ENCODE measurements at places on chromosomes 4 and X.

DNA sequence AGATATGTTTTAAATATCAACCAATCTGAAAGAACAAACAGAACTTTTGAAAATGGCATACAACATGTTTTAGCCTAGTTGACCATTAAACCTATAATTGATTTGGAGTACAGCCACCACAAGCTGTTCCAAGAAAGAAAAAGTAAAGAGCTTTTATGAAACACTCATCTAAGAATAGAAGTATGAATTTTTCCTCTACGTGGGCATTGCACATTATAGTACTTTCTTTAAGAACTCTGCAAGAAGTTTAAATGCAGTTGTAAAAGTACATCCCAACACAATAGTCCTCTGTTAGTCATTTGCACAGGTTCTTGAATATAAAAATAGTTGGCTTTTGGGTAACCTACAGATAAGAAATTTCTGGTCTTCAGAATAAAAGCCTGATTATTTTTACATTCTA lies 933.6 kb upstream of the ADGRL3 start:
- DNase-seq, result no peak

- DNase-seq, result no peak
Observed at GRCh38 chrX:98141466-98141865, 1257.8 kb downstream of the RPA4 start.

GRCh38 chr4:1746265-1746691 lies 25.0 kb downstream of the TACC3 start:
- DNase-seq, result peak; percentile 71

DNA sequence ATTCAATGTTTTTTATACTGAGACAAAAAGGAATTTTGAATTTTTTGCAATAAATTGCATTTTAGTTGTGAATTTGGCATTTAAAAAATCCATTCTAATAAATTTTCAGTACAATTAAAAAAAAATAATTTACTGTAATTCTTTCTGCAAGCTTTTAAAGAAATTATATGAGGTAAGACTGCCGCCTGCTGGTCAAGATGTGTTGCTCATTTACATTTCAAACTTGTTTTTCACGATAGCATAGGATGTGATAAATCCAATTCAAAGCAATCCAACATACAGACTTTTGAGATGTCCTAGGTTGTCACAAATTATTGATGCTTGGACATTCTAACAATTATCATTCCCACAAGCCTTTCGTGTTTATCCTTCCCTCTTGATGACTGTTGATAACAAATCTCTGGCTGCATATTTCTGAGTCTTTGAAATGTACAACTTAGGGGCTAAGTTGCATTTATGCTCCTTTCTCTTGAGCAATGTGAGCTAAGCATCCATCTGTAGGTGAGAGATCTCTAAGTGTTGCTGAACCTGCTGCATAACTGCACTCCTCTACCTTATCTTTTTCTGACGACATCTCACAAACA lies 21.7 kb upstream of the MFAP3L start:
- peak; percentile 48 for DNase-seq

- DNase-seq, result no peak
Observed at GRCh38 chr4:8404791-8405515, 35.6 kb downstream of the ACOX3 start.

- DNase-seq, result no peak
Observed at GRCh38 chr4:150033081-150033480, 45.2 kb upstream of the DCLK2 start.

DNA sequence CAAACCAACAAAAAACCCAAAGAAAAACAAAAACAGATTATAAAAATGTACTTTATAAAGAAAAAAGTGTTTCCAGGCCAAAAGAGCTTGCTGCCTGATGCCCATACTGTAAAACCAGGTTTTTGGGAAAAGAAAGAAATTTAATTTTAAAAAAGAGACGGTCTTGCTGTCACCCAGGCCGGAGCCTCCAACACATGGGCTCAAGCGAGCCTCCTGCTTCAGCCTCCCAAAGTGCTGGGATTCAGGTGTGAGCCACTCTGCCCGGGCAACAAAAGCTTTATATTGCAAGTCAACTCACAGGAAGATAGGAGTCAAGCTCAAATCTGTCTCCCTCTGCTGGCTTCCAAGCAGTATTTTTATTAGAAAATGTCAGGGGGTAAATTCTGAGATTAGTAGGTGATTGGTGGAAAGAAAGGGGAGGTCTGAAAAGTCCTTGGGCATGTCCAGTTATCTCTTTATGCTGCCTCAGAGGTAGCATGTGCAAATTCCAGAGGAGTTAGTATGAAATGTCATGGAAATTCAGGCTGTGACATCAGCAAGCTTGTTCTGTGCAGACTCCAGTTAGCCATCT lies 39.4 kb downstream of the MGST2 start:
- DNase-seq, result no peak

- DNase-seq, result no peak
Observed at GRCh38 chr4:128803783-128804182, 5.7 kb upstream of the JADE1 start.

GRCh38 chr4:4759232-4759631 lies 100.2 kb upstream of the MSX1 start:
- DNase-seq, result no peak

DNA sequence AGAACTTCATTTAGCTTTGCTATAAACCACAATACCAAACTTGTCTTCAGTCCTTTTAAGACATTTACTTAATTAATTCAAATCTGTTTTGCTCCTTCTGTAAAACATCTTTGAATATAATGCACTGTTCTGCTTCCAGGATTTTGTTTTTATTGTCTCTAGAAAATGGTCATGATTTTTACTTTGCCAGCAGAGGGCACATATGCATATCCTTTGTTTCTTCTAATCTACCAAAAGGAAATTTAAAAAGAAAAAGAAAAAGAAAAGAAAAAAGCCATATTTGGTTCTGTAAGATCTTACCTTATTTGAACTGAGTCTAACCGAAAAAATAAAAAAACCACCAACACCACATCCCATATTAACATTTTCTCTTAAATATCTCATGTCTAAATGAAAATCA lies 101.9 kb upstream of the CCSER1 start:
- no peak for DNase-seq

DNA sequence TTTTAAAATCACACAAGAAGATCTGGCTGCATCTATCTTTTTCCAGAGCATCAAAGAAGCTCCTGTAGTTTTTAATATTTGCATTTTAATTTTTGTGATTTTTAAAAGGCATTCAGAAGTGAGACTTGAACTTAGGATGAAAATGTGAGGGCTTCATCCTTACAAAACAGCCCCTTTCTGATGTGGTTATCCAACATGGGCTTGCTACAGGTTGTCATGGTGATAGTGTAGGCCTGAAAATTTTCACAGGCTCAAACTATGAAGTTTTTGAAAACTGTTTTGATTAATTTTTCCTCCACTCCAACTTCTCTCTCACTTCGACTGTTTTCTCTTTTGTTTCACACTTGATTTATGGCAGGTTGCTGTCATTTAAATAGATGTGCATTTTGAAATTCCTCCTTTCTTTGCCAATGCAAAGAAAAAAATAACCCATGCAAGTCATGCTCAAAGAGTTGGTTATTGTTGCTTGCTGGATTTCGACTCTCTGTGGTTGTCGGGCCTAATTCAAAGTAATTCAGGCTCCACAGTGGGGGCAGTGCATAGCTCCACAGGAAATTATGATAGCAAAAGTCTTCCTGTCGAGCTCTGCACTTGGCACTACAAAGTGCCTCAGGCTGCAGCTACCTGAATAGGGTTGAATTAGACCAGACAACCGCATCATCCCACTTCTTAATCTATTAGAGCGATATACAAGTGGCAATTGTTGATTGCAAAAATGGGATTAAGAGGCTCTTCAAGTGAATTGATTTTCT lies 201.0 kb upstream of the GPR101 start:
- DNase-seq, result no peak

DNA sequence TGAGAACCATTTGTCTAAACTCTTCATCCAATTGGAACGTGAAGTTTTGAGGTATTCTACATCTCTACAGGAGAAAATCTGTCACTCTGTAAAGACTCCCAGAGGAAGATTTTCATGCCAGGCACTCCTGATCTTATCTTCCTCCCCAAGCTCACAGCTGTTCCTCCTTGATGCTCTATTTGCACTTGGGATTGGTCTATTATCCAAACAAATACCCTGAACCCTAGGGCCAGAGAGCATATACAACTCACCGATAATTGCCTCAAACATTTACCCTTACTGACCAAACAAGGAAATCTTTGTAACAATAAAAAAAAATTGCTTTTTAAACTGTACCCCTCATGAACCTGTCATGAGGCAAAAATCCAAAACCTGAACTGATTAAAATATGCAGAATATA lies 372.7 kb downstream of the SH2D1A start:
- DNase-seq, result peak; percentile 7

GRCh38 chr4:143383005-143383574 lies 46.4 kb downstream of the GAB1 start:
- DNase-seq, result no peak

GRCh38 chr4:173170182-173170778 lies 1.7 kb downstream of the GALNT7 start:
- no peak for DNase-seq

GRCh38 chr4:56655209-56655626 lies 25.9 kb downstream of the HOPX start:
- DNase-seq, result peak; percentile 21

- DNase-seq, result no peak
Observed at GRCh38 chr4:75385106-75385505, 129.1 kb downstream of the RCHY1 start.

GRCh38 chr4:8169763-8170162 lies 11.2 kb upstream of the ABLIM2 start:
- DNase-seq, result no peak

DNA sequence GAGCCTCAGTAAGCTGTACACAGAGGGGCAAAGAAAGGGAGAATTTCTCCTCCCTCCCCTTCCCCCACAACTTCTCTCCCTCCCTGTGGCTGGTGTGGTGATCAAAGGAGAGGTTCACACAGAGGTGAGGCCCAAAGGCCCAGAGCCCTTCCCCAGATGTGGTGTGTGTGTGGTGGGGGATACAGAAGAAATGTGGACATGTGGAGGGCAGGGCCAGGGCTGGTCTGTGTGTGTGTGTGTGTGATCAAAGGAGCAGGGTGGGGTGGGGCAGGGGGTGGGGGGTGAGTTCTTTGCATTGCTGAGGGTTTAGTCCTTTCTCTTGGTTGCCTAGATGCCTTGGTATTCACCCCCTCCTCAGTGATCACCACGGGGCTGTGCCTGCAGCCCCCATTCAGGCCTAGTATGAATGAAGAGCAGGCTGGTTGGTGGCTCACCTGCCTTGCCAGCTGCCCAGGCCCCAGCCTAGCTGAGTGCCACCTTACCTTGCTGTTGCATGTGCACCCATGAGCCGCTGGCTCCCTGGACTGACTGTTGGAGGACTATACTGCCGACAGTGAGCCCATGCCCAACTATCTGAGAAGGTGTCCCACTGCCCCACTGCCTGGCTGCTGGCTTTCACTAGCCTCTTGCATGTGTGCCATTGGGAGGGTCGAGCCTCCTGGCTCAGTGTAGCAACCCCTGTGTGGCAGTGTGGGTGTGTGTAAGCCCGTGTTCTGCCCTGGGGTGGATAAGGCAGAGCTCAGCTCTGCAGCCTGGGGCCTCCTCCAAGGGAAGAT lies 101.9 kb downstream of the EFNB1 start:
- DNase-seq, result no peak

- DNase-seq, result no peak
Observed at GRCh38 chr4:83552924-83553323, 17.0 kb downstream of the GPAT3 start.

DNA sequence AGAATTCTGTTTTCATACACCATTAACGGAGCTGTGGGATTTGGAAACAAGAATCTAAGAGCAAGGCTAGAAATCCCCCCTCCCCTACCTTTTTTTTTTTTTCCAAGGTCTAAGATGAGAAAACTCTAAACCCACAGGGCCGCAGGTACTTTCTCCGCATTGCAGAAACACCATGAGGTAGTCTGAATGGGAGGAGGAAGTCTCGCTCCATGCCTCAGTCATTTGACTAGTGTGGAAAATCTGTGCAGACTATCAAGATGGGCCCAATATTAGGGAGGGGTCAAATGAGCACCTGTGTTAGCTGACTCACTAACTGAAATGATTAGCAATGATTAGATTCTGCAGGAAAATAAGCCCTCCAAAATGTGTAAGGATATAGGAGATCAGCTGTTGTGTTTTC lies 40.9 kb upstream of the MAP3K15 start:
- DNase-seq, result no peak

GRCh38 chr4:122668241-122668640 lies 47.4 kb upstream of the IL21 start:
- DNase-seq, result no peak

DNA sequence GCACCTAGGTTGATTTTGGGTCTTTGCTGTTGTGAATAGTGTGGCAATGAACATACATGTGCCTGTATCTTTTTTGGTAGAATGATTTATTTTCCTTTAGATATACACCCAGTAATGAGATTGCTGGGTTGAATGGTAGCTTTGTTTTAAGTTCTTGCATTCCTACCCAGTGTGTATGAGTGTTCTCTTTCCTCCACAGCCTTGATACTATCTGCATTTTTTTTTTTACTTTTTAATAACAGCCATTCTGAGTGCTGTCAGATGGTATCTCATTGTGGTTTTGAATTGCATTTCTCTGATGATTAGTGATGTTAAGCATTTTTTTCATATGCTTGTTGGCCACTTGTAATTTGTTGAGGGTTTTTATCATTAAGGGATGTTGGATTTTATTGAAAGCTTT lies 351.8 kb upstream of the GNPDA2 start:
- no peak for DNase-seq

DNA sequence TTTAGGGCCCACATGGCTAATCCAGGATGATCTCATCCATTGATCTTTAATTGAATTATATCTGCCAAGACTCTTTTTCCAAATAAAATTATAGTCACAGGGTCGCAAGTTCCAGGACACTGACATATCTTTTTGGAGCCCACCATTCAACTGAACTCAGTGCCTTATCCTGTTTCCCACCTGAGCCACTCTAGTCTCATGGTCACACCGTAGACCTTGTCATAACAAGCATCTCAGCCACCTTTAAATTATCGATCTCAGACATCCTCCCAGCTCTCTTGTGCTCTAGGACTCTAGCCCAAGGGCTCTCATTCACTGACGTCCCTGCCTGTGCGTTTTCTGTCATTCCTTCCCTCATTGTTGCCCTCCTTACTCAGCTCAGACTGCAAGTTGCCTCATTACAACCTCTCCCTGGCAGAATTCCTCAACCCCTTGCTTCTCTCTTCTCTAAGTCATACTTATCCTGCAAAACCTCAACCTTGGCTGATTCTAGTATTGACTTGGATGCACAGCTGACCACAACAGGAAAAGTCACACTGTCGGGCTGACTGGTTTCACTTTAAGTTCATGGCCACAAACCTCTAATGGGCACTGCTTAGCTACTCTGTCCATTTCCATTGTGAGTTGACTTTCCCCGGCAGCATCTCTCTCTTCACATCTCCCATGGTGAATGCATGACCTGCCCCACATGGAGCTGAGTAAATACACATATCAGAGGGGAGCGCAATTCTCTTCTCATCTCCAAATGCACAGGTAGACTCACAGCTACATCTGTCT lies 91.0 kb upstream of the TRIM2 start:
- no peak for DNase-seq

GRCh38 chrX:23832721-23833120 lies 49.7 kb downstream of the SAT1 start:
- no peak for DNase-seq
